ENCODE measurements at places on chromosomes 2 and 18.

- no peak for DNase-seq
These were observed 3.3 kb downstream of the KCNIP3 start for GRCh38 chr2:95300450-95300849.

DNA sequence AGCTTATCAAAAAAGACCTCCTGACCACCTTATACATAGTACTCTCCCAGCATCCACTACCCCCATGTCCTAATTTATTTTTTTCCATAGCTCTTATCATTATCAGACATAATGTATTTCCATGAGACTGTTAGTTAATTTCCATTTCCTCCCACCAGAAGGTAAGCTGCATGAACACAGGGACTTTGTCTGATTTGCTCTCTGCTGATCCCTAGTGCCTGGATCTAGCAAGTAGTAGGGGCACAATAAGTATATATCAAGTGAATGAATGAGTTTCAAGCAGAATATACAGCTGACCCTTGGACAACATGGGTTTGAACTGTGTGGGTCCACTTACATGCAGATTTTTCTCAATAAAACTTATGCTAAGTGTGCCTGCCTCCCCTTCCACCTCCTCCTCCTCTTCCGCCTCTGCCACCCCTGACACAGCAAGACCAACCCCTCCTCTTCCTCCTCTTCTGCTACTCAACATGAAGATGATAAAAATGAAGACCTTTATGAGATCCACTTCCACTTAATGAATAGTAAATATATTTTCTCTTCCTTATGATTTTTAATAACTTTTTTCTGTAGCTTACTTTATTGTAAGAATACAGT lies 53.8 kb downstream of the CTAGE1 start:
- no peak for DNase-seq

DNA sequence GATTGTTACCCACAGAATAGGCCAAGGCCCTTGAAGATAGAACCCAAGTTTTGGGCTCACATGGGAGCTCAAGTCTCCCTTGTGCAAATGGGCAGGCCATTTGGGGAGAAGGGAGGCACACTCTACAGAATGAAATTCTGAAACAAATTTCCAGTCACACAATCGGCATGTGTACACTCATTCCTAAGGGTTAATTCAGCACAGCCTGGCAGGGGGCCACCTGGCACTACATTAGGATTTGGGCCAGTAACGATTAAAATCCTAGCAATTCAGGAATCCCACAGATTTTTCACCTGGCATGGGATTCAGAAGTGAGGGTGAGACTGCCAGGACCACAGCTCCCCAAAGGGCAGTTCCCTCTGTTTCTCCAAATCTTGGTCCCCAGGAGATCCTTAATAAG lies 46.4 kb downstream of the BMP10 start:
- no peak for DNase-seq

DNA sequence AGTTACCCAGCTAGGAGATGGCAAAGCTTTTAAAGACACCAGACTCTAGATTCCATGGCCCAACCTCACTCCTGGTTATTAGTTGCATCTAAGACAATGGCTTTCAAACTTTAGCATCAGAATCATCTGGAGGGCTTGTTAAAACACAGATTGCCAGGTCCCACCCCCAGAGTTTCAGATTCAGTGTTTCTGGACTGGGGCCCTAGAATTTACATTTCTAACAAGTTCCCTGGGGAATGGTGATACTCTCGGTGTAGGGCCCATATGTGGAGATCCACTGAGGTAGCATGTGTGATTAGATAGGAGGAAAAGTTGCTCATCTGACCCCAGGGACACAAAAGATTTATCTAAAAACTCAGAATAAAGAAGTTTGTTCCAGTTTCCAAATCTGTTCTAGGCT lies 14.5 kb upstream of the TTR start:
- DNase-seq, result no peak

GRCh38 chr2:231102772-231103171 lies 22.1 kb downstream of the HTR2B start:
- DNase-seq, result no peak

- no peak for DNase-seq
These were observed 50.6 kb downstream of the TTC21B start for GRCh38 chr2:165902934-165903333.

GRCh38 chr2:31517442-31518203 lies 63.1 kb downstream of the SRD5A2 start:
- DNase-seq, result no peak

DNA sequence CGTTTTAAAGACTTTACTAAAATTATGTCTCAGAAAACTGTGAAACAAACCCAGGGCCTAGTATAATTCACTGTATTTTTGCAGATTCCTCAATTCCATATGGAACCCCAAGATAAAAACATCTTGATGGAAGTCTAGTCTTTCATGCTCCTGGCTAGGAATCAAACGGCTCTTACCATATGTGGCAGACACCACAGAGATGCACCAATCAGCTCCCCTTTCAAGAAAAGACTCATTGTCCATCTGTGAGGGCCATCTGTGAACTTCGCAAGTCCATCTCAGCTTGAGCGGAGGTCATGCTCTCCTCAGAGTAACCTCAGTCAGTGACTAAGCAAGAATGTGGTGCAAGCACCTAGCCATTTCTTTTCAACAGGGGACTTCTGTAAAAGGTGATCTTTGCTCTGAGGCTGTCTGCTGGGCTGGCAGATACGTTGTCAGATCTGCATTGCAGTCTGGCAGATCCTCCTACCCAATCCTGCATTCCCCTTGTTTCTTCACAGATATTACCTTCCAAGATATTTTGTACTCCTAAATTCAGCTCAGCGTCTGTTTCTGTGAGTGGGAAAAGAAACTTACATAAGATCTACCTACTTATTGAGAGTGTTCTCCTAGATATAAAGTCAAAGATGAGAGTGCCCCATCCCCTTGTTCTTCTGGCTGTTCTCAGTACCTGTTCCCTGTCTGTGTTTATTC lies 419.3 kb downstream of the SPAG16 start:
- no peak for DNase-seq

- DNase-seq, result no peak
These were observed 1.4 kb upstream of the MALT1 start for GRCh38 chr18:58669731-58670378.

GRCh38 chr2:204239411-204240165 lies 303.0 kb downstream of the ICOS start:
- DNase-seq, result no peak

GRCh38 chr2:134581877-134582546 lies 136.8 kb downstream of the TMEM163 start:
- no peak for DNase-seq

DNA sequence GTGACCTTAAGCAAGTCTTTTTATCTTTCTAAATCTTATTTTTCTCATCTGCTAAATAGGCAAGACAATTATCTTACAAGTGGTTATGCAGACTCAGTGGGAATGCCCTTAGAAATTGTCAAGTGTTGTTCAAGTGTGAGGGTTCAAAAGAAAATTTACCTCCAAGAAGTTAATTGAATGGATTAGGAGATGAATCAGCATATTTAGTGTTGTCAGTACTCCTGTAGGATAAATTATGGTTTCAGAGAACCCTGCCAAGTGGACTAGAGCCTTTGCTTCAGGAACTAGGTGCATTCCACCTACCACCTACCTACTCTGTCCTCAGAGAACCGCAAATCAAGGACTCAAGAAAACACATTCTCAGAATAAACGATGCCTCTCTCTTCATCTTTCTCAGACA lies 69.8 kb upstream of the KCTD1 start:
- no peak for DNase-seq

- no peak for DNase-seq
These were observed 165.5 kb upstream of the RBBP8 start for GRCh38 chr18:22767653-22768052.

- no peak for DNase-seq
These were observed 2.1 kb downstream of the FBLN7 start for GRCh38 chr2:112140205-112140802.

DNA sequence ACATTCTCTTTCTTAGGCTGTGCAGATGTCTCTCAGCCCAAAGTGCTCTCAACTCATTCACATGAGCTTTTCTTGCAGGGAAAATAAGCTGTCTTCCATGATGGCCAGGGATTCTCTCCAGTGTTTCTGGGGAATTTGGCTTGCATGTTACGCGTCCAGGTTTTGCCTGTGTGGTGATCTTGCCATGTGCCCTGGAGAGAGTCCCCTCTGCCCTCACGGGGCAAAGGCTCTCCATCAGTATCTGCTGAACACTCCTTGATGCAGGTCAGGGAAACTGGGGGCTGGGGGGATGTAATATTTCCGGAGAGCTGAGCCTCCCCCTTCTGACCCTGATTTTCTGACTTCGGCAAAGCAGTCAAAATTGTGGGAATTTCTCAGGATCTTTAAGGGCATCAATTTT lies 87.6 kb downstream of the ACKR3 start:
- DNase-seq, result no peak

- no peak for DNase-seq
These were observed 20.3 kb downstream of the TBR1 start for GRCh38 chr2:161436411-161436810.

GRCh38 chr18:56148373-56148772 lies 490.0 kb downstream of the TXNL1 start:
- DNase-seq, result no peak

- DNase-seq, result no peak
These were observed 288.4 kb upstream of the TRIB2 start for GRCh38 chr2:12428324-12428723.

GRCh38 chr2:57160976-57161375 lies 885.6 kb upstream of the VRK2 start:
- DNase-seq, result no peak

DNA sequence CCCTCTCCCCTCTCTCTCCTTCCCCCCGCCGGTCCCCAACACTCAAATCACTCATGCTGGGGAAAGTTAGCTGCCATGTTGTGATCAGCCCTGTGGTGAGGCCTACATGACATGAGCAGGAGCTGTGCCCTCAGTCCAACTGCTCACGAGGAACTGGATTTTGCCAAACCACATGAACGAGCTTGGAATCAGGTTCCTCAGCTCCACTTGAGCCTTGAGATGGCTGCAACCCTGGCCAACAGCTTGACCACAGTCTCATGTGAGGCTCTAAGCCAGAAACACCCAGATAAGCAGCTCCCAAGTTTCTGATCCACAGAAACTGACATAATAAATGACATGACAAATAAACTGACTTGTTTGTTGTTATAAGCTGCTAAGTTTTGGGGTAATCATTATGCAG lies 38.4 kb downstream of the ARL4C start:
- no peak for DNase-seq

- peak; percentile 51 for DNase-seq
These were observed 72.0 kb upstream of the ZCCHC2 start for GRCh38 chr18:62450546-62451410.

DNA sequence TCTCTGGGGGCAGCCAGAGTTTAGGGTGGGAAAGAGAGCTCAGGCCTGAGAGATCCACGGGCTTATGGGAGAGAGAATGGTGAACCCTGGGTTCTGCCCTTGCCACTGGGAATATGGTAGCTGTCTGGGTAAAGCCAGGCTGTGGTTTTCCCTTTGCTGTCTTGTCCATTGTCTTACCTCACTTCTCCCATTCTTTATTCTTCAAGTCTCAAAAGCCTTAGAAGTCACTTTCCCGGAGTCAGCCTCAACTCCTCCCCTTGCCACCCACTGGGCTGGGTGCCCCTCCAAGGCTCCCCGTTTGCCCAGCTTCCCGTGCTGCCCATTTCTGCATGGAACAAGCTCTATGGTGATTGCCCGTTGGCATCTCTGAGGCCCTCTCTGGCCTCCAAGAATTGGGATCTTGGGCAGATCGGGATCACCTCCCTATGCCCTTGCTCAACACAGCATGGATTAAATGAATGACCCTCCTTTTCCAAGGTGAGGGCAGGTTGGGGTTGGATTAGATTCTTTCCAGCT lies 228.2 kb downstream of the HAUS1 start:
- no peak for DNase-seq

DNA sequence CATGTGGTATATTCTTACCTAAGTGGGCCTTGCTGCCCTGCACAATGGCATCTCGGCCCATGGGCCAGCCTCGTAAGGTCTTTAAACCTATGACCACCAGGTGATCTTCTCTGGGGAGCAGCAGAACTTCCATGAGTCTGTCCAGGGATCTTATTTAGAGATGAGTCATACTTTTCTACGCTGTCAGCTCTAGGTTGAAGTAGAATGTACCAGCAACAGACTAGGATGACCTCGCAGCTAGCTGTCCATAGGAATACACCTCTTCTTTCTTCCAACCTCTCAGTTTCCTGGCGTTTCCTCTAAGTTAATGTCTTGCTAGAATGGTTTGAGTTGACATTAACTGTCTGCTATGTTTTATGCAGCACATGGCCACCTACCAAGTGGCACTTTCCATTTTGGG lies 15.6 kb upstream of the CXCR4 start:
- no peak for DNase-seq

DNA sequence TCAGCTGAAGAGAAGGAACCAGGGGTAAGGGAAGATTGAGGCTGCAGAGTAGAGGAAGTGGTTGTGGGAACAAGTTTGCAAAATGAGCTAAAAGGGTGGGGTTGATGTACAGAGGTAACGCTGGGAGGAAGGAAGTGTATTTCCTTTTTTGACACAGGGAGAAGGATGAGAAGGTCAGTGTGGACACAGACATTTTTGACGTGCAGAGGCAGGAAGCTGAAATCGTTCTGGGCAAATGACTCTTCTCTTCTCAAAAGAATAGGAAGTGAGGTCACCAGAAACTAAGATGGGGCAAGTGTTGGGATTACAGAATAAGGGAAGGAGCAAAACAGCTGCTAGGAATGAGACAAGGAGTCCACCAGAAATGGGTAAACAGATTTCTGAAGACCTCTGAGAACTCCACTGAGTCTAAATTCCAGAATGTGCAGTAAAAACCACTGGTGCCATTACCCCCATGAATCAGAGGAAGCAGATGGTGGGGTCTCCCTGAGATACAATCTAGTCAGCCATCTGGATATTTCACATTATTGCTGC lies 20.0 kb upstream of the RNF149 start:
- DNase-seq, result peak; percentile 67

DNA sequence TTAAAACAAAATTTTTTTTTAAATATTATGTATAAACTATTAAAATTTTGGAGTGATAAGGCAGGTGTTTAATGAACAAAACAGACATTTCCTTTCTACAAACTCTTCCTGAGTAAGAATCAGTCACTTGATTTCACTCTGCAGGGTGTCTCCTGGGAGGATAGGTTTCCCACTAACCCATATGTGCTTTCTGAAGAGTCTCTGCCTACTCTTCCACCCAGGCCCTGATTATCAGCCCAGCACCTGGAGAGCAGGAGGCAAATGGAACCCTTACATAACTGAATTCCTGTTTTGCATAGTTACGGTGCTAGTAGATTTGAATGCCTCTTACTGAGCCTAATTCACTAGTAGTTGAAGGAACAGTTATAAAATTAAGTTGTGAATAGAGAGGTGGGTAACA lies 1718.6 kb downstream of the SUCLG1 start:
- DNase-seq, result no peak

DNA sequence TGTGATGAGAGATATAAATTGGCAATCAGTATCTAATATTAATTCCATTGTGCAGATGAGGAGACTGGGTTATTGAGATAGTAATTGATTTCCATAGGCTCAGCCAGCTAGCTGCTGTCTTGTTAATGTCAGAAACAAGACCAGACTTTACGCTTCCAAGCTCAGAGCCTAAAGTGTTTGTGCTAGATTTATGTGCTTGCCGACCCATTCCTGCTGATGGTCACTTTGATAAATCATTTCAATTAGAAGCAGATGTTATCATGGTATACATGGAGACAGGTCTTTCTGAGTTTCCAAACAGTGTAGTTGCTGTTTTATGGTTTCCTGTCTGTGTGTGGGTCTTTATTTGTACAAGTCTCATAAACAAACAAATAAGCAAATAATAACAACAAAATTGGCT lies 92.8 kb downstream of the AQP4 start:
- no peak for DNase-seq

Measured in CD4-positive, alpha-beta T cell treated with Interleukin-15 for 1 hour (primary cell).